ENCODE measurements at places on chromosomes 7 and 10. TPM values are rescaled to one million over a fixed set of nuclear protein-coding genes. Genes with fewer than 3 reads are reported as not detected.

- DNase-seq: peak; percentile 72
- no peak overlapping the region for H3K27ac ChIP-seq
- no peaks in the 10 kb centered on the region for H3K27me3 ChIP-seq
These were observed 4.4 kb upstream of the PDLIM1 start for GRCh38 chr10:95295031-95295755.

DNA sequence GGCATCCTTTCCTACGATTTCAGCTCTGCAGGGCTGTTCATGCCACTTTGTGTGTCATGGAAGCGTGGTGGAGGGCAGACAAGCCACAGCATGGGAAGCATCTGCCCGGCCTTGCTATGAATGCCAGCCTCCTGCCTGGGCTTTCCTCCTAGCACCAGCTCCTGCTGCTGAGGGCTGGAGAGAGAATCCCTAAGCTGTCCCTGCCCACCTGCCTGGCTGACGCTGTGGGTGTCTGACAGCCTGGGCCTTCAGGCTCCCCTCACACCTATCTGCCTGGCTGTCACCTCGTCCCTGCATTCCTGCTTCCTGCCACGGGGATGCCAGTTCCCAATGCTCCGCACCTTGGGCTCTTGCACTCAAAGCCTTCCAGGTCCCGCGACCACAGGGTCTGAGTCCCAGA, 606.5 kb upstream of the MGMT start:
- H3K27me3 ChIP-seq: peaks cover 3% of the 10 kb centered on the region
- no peak for DNase-seq

GRCh38 chr7:587767-588166, 68.1 kb upstream of the PDGFA start:
- peaks cover 5% of the 10 kb centered on the region for H3K27me3 ChIP-seq
- H3K4me3 ChIP-seq: no peak overlapping the region

GRCh38 chr10:30756151-30756550, 126.6 kb upstream of the LYZL2 start:
- no peak for DNase-seq
- H3K27ac ChIP-seq: no peak overlapping the region
- H3K27me3 ChIP-seq: no peaks in the 10 kb centered on the region
- H3K36me3 ChIP-seq: no peaks in the 10 kb centered on the region

GRCh38 chr7:121847041-121847440, 25.9 kb upstream of the PTPRZ1 start:
- no peaks in the 10 kb centered on the region for H3K27me3 ChIP-seq
- H3K27ac ChIP-seq: no peak overlapping the region
- no peak for DNase-seq
- H3K4me3 ChIP-seq: no peak overlapping the region
- H3K36me3 ChIP-seq: no peaks in the 10 kb centered on the region

GRCh38 chr7:139582130-139582650, 58.7 kb downstream of the CLEC2L start:
- peak; percentile 39 for DNase-seq
- H3K4me1 ChIP-seq: peaks cover 4% of the 10 kb centered on the region
- H3K4me3 ChIP-seq: no peak overlapping the region
- no peaks in the 10 kb centered on the region for H3K27me3 ChIP-seq
- H3K27ac ChIP-seq: no peak overlapping the region

GRCh38 chr10:29069941-29070340, 218.9 kb upstream of the LYZL1 start:
- no peaks in the 10 kb centered on the region for H3K4me1 ChIP-seq
- no peak overlapping the region for H3K4me3 ChIP-seq
- no peak overlapping the region for H3K27ac ChIP-seq
- peaks cover 18% of the 10 kb centered on the region for H3K27me3 ChIP-seq

DNA sequence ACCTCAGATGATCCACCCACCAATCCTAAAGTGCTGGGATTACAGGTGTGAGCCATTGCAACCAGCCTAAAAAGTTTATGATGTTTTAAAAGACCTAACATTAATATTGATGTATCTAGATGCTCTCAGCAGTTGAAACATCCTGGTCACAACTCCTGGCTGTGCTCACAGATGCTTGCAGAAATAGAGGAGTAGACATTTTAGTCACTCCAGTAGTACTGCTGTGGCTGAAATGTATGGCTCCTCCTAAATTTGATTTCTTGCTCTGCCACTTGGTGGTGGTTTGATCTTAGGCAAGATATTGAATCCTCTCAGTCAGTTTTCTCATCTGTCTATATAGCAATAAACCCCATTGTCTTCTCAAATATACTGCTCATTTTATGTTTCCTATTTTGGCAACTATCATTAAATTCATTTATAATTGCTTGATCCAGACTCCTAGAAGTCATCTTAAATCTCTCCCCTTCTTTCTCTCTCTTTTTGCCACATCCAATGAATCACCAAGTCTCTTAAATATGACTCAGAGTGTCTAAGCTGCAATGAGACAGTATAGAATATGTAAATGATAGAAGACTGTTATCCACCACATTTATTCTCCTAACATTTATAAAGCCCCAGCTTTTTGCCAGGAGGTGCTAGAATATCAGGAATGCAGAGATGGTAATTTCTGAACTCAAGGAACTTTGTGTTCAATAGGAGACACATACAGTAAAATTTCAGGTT, 78.1 kb upstream of the NRBF2 start:
- no peak overlapping the region for H3K27ac ChIP-seq
- H3K27me3 ChIP-seq: peaks cover 18% of the 10 kb centered on the region
- DNase-seq: no peak
- H3K36me3 ChIP-seq: no peaks in the 10 kb centered on the region

DNA sequence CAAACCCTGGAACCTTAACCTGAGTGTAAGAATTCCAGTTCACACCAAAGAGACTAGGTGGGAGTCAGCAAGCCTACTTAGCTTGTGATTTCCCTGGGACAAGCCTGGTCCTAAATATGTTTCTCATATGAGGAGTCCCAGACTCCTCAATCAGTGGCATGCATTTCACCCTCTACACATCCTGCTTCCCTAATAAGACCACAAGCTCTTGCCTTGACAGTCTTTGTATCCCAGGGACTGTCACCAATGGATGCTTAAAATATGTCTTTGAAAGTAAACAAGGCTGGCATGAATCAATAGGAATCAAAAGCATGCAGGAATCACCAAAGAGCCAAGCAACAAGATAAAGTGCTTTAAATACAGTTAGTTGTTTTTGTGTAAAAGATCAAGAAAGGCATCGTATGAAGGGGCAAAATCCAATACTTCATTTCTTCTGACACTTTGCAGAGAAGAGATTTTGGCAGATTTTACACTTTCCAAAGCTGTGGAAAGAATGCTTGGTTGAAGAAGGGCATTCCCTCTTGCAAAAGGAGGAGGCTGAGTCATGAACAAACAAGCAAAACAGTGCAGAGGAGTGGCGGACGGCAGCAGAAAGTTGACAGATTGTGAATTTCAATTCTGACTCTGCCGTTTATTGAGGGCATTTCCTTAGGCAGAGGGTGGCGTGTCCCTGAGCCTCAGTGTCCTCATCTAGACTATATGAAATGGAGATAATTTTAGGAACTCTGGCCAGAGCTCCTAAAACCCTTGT, 8.5 kb upstream of the NFE2L3 start:
- peaks cover 17% of the 10 kb centered on the region for H3K27me3 ChIP-seq
- no peak overlapping the region for H3K27ac ChIP-seq
- no peak overlapping the region for H3K4me3 ChIP-seq
- H3K36me3 ChIP-seq: no peaks in the 10 kb centered on the region

DNA sequence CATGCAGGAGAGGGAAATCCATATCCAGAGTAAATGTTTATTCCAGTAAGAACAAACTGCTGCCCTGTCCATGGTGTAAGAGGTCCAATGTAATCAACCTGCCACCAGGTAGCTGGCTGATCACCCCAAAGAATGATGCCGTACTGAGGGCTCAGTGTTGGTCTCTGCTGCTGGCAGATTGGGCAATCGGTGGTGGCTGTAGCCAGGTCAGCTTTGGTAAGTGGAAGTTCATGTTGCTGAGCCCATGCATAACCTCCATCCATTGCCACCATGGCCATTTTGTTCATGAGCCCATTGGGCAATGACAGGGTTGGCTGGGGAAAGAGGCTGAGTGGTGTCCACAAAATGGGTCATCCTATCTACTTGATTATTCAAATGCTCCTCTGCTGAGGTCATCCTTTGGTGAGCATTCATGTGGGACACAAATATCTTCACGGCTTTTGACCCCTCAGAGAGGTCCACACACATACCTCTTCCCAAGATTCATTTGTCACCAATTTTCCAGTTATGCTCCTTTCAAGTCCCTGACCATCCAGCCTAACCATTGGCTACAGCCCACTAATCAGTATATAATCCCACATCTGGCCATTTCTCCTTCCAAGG, 23.3 kb upstream of the PAPSS2 start:
- H3K4me1 ChIP-seq: peaks cover 9% of the 10 kb centered on the region
- no peak for DNase-seq
- no peak overlapping the region for H3K4me3 ChIP-seq
- H3K27ac ChIP-seq: no peak overlapping the region
- H3K27me3 ChIP-seq: no peaks in the 10 kb centered on the region
- H3K36me3 ChIP-seq: no peaks in the 10 kb centered on the region

DNA sequence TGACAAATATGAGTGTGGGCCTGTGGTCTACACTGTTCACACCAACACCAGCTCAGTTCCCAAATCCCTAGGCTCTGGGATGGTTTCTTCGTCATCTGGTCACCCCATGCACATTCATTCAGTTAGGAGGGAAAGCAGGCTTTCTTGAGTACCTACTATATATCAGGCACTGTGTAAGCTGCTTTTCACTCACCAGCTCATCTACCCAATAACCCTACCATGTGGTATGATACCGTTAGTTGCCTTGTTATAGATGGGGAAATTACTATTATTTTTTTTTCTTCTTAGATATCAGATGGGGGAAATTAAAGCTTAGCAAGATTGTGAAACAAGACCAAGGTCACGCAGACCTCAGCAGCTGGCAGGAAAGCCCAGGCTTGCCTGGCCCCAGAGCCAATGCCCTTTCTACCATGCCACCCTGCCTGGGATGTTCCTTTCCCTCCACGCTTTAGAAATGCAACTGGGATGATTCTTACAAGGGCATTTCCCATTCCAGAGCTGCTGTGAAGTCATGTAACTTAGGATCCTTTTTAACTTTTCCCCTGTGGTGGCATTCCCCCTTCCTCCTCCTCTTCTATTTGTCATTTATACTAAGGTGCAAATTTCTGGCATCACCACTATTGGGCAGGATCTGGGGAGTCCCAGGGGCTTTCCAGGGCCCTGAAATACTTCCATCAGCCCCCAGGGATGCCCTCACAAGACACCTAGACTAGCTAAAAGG, 93.1 kb upstream of the EFCAB10 start:
- no peaks in the 10 kb centered on the region for H3K27me3 ChIP-seq
- no peaks in the 10 kb centered on the region for H3K36me3 ChIP-seq
- peaks cover 43% of the 10 kb centered on the region for H3K4me1 ChIP-seq
- peak overlapping the region; percentile 50 for H3K27ac ChIP-seq
- no peak overlapping the region for H3K4me3 ChIP-seq

GRCh38 chr10:131196176-131196885, 115.2 kb downstream of the TCERG1L start:
- H3K36me3 ChIP-seq: no peaks in the 10 kb centered on the region
- no peak for DNase-seq
- H3K4me3 ChIP-seq: no peak overlapping the region
- peaks cover 8% of the 10 kb centered on the region for H3K27me3 ChIP-seq
- H3K4me1 ChIP-seq: no peaks in the 10 kb centered on the region

GRCh38 chr7:137772316-137772715, 74.5 kb downstream of the DGKI start:
- no peaks in the 10 kb centered on the region for H3K36me3 ChIP-seq
- no peak for DNase-seq
- H3K27me3 ChIP-seq: no peaks in the 10 kb centered on the region
- H3K27ac ChIP-seq: no peak overlapping the region

GRCh38 chr10:27622596-27622995, 118.5 kb downstream of the RAB18 start:
- H3K4me1 ChIP-seq: no peaks in the 10 kb centered on the region
- peaks cover 30% of the 10 kb centered on the region for H3K27me3 ChIP-seq
- DNase-seq: no peak
- H3K27ac ChIP-seq: no peak overlapping the region
- H3K36me3 ChIP-seq: no peaks in the 10 kb centered on the region

- H3K36me3 ChIP-seq: no peaks in the 10 kb centered on the region
- H3K27me3 ChIP-seq: no peaks in the 10 kb centered on the region
- no peak overlapping the region for H3K4me3 ChIP-seq
- H3K27ac ChIP-seq: no peak overlapping the region
These were observed 78.1 kb upstream of the RHEB start for GRCh38 chr7:151597541-151598444.

- DNase-seq: peak; percentile 54
- no peak overlapping the region for H3K27ac ChIP-seq
- peaks cover 2% of the 10 kb centered on the region for H3K4me1 ChIP-seq
- no peak overlapping the region for H3K4me3 ChIP-seq
- no peaks in the 10 kb centered on the region for H3K36me3 ChIP-seq
- no peaks in the 10 kb centered on the region for H3K27me3 ChIP-seq
These were observed 25.8 kb upstream of the SH2B2 start for GRCh38 chr7:102260856-102261255.

DNA sequence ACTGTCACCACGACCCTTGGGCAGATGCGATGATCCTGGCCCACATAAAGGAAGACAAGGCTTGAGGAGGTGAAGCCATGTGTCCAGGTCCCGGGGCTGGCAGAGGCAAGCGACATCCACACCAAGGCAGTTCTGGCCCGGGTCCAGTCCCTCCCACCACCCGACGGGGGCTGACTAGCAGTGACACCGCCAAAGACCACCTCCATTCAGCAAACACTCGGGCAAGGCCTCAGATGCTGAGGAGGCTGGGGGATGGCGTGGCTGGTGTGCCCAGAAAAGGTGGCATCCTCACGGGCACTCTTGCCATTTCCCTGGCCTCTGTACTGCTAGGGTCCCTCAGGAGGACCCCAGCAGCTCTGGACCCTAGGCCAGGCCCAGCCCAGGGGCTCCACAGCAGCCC, 219.0 kb downstream of the ELFN1 start:
- peaks cover 24% of the 10 kb centered on the region for H3K4me1 ChIP-seq

DNA sequence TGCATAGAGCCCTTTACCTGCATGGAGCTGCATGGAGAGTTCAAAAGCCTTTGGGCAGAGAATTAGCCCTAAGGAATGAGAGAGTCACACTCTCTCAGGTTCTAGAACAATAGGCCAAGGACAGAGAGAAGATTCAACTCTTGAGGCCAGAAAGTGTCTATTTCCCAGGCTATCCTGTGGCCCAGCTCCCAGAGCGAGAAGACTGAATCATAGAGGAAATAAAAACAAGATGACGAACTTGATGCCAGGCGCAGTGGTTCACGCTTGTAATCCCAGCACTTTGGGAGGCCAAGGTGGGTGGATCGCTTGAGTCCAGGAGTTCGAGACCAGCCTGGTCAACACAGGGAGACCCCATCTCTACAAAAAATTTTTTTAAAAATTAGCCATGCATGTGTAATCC, 18.3 kb upstream of the PODXL start:
- no peaks in the 10 kb centered on the region for H3K4me1 ChIP-seq
- H3K36me3 ChIP-seq: no peaks in the 10 kb centered on the region
- H3K27ac ChIP-seq: no peak overlapping the region

DNA sequence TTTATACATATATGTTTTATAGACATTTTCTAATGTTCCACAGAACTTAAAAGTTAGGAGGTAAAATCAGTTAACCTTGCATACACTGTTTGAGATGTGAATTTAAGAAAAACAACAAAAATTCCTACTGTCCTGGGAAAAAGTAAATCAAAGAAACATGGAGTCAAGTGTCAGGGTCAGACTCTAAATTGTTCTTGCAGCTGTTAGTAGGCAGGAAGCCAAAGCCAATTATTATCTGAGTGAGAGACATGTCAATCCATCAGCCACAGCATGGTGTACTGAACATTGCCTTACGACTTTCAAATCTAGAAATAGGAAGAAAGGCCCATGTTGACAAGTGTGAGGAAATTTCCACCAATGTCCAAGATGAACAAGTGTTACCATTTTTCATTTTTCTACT, 461.2 kb upstream of the MBL2 start:
- no peaks in the 10 kb centered on the region for H3K4me1 ChIP-seq
- DNase-seq: no peak
- no peaks in the 10 kb centered on the region for H3K36me3 ChIP-seq

AKR1C8 gene
- total RNA-seq: 0.38 TPM

HNRNPF gene
- 340 TPM for total RNA-seq

ADCY1 gene
- total RNA-seq: 1.4 TPM

HABP2 gene
- total RNA-seq: not detected

FAM131B gene
- total RNA-seq: 2.9 TPM

PNLIPRP1 gene
- not detected for total RNA-seq

CYP26C1 gene
- not detected for total RNA-seq
